H1 (cell line): ENCODE measurements at places on chromosomes 11 and 22.

DNA sequence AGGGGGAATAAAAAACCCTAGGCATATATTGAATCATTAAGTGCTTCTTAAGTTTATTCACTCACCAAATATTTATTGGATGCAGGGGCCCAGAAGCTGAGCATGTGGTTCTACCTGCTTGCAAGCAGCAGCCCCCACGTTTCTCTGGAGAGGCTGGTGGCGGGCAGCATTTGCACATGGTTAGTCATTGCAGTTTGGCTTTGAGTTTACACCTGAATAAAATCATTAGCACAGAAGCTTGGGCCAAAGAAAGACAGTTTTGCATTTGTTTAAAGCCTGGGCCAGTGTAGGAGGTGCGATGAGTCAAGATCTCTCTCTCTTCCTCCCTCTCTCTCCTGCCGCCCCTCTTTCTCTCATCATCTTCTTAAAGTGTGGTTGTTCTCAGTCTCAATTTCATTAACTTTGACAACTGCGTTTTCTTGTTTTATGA, 72.6 kb downstream of the C22orf31 start:
- no peak for DNase-seq

GRCh38 chr11:81424822-81425221, 1308.8 kb downstream of the FAM181B start:
- DNase-seq = no peak

GRCh38 chr11:12089473-12089872, 20.9 kb upstream of the MICAL2 start:
- DNase-seq = no peak

GRCh38 chr22:48321986-48322545, 1505.6 kb downstream of the BRD1 start:
- DNase-seq = no peak

DNA sequence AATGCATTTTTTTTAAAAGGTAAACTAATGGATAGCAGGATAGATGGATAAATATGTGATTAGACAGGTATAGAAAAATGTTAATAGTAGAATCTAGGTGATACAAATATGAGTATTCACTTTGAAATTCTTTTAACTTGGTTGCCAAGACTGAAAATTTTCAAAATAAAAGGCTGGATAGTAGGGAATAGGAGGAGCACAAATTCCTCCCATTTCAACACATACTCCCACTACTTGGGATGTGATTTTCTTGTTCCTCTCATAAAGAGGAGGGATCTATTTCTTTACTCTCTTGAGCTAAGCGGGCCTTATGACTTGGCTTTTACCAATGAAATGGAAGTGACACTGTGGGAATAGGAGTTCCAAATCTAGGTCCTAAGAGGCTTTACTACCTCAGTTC, 35.9 kb downstream of the PIK3C2A start:
- DNase-seq = no peak

DNA sequence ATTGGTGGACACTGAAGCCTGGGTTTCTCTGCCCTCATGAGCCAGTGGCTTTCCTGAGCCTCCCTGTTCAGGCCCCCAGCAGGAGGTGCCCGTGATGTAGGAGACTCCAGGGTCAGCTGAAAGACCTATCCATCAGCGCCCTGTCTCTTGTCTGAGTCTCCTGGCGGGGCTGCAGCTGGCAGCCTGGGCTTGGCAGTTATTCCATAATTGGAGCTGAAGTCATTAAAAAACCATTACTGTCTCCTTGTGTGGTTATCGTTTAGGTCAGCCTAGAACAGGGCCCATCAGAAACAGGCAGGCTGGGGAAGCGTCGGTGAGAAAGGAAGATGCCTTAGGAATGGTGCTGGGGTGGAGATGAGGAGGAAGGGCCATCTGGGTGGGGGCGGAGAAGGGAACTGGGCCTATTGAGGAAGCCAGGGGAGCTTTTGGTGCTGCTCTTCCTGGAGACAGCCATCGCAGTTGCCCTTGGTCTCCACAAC, 5.0 kb downstream of the TUB start:
- no peak for DNase-seq

DNA sequence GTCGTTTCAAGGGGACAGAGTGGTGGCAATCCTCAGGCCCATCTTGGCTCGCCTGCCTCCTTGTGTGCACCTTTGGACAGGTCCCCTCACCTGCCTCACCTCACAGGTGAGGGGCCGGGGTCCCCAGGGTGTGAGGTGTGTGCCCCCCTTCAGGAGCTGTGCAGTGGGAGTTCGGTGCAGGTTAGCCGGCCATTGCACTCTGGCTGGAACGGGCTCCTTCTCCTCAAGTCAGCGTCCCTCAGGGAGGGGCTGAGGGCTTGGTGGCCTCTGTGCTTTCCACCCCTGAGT, 269.1 kb downstream of the TBC1D22A start:
- no peak for DNase-seq

- DNase-seq = no peak
Observed at GRCh38 chr11:107857550-107858216, 904 bp downstream of the SLC35F2 start.

DNA sequence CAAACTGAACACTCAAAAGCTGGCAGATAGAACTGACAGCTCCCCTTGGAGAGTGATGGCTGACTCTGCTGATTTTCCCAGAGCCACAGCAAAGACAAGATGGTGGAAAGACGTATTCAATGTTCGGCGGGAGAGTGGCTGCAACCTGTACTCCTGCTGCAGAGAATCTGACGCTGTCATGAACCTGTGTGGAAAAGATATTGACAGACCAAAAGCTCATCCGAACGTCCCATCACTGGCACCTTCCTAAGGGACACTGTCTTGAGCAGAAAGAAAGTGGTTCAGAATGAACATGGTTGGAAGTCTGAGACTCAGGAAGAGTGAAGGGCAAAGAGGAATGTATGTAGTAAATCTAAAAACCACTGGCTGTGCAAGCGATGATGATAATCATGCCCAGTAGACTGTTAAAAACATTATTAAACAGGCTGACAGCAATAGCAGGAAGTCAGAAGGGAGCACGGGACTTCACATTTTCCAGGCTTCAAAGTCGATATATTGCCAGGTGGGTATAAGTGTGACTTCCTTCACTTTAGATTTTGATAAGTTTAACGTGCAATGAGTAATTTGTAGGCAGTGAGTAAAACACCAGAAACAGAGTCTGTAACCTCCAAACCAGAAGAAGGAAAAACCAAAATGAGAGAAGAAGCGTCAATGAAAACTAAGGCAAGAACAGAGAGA, 6.2 kb upstream of the IL17REL start:
- DNase-seq = no peak

DNA sequence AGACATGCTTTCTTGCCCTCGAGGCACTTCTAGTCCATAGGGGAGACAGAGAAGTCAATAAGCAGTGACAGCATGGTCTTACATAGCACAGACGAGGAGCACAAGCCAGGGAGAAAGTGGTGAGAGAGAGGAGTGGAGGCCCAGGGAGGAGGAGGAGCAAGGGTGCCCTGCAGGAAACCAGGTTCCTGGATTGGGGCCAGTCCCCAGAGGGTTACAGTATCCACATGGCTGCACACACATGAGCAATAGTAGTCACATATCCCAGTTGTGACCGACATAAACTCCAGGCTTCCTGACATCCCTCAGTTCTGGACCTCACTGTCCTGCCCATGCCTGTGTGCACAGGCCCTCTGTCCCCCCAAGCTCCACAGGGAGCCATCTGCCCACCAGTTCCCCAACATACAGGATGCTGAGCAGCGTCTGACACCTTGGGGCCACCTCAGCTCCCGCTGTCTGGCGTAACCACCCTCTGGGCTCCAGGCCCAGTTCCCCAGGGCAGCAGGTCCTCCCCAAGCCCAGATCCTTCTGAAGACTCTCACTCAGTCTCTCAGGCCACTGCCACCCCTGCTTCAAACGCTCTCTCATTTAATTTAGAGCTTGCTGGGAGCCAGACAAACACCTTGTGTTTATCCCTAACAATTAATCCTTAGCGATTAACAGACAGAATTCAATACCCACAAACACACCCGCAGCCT, 53.7 kb downstream of the DSCAML1 start:
- no peak for DNase-seq

DNA sequence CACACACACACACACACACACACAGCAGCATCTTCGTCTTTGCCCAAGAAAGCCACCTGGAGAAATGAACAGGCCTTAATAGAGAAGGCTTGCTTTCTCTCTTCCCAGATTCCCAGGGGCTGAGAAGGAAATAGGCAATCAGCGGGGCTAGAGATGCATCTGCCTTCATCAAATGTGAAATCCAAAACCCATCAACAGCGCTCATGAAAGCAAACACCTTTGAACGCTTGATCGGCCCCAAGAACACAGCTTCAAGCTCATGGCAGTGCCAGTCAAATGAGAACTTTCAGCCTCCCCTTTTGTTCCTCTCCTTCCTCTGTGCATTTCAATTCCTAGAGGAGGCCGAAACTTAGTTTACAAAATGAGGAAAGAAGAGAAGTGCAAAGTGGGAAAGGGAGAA, 122.7 kb downstream of the EFCAB6 start:
- no peak for DNase-seq

DNA sequence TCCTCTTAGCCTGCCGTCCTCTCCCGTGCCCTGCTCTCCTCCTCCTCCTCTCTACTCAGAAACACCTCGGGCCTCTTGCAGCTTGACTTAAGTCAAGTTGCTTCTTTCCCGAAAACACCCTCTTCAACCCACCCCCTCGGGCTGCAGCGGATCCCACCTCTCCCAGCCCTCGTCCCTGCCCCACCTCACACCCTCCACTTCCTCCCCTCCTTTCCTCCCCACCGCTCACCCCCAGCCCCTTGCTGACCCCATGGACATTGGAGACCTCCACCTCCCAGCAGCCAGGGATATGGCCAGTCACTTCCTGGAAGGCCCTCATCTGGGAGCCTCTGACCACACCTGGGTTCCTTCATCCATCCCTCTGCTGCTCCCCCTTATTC, 8.5 kb upstream of the CYTH4 start:
- DNase-seq = no peak

DNA sequence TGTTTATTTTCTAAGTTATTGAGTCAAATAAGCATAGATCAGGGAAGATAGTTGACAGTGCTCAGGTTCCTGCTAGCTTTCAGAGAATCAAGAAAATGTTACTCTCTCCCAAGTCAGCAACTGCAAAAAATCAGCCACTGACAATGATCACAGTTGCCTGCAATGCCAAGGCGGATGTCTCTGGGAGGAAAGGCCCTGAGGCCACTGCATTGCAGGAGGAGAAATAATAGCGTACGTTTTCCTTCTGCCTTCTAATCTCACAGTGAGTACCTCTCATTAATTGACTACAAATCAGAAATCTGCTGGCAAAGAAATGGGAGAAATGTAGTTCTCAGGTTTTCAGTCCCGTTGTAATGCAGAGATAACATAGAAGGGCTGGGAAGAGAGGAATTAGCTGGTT, 54.0 kb upstream of the SPON1 start:
- no peak for DNase-seq

- DNase-seq = no peak
Observed at GRCh38 chr22:44391481-44392445, 79.0 kb upstream of the SHISAL1 start.

DNA sequence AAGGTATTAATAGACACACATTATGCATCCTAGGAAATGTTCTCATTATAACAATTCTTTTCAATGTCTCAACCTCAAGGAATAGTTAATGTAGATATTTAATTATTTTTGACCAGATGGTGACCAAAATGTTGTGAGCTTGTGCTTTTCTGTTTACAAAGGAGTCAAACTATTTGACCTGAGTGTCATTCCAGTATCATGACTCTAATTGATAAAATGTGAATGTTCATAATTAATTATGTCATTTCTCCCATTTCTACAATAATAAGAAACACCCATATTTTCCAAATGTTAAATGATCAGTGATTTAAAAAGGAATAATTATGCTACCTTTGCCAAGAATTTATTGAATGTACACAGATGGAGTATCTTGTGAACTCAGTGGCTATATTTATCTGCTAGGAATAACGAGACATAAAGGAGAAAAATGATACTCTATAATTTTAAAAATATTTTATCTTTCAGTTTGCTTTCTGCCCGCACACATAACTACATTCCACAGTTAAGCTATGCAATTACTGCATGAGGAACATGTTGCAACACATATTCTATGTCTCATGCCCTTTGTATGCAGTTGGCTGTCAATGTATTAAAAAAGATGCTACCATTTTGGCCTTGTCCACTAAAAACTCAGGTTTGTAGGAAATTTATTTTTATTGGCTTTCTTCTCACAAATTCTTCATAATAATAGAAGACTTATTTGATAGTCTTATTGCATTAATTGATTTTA, 376.7 kb upstream of the CCDC179 start:
- no peak for DNase-seq

DNA sequence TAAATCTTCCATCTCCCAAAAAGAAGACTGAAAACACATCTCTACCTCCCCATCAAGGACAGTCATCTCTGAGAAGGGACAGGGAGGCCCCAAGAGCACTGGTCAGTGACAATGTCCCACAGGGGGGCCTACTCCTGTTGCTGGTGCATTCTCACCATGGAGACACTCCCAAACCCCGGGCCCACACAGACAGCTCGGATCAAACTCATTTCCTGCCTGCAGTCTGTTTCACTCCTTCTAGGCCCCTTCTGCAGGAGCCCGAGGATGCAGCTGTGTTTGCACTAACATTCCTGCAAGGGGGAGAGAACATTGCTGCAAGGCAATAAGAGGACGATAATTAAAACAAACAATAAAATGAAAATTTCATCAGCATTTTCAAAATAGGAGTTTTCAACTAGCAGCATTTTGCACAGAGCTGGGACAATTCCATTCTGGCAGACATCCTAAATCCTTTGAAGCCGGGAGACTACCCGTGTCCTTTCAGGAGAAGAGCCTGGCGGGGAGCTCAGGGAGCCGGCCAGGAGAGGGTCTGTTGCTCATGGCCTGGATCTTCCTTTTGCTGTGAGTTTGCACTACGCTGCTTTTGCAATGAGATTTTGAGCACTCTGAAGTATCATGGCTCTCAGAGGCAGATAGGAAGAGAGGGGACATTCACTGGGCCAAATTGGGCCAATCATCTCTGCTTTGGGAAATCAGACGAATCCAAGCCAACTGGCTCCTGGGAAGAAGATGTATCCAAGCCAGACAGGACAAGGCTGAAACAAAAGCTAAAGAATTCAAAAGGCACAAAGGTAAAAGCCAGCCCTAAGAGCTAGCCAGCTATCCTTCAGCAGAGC, 33.2 kb downstream of the SPATA19 start:
- DNase-seq = no peak

DNA sequence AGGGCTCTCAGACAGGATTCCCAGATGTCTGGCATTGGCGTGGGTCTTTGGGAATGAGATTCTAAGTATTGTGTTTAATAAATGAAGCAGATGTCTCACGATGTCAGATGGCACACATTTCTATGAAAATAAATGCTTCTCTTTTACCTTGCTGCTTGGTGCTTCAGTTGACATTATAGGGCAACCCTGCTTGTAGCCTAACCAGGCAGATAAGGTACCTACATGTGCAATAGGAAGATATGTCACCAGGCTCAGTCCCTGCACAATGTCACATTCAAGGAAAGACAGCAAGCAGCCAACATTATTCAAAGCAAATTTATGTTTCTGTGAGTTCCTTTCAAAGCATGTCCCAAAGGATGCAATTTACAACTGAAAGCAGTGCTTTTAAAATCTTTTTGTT, 43.4 kb upstream of the SYN3 start:
- no peak for DNase-seq
